ENCODE measurements at places on chromosomes 3 and 15.

DNA sequence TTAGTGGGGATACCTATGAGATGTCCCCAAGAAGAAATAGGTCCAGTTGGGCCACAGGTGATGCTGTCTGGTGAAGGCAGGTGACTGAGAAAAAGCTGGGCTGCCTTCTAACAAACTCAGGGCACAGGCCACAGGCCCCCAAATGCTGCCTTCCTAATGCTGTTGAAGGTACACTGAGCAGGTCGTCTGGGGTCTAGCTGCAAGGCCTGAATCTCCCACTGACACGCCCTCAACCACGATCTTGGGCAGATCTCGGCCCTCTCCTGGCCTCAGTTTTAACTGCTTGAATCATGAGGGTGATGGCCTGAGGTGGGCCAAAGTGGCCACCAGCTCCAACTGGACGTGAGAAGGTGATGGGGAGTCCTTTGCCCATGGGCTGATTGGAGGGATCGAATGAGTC, 2.1 kb upstream of the ACSBG1 start:
- DNase-seq: no peak

DNA sequence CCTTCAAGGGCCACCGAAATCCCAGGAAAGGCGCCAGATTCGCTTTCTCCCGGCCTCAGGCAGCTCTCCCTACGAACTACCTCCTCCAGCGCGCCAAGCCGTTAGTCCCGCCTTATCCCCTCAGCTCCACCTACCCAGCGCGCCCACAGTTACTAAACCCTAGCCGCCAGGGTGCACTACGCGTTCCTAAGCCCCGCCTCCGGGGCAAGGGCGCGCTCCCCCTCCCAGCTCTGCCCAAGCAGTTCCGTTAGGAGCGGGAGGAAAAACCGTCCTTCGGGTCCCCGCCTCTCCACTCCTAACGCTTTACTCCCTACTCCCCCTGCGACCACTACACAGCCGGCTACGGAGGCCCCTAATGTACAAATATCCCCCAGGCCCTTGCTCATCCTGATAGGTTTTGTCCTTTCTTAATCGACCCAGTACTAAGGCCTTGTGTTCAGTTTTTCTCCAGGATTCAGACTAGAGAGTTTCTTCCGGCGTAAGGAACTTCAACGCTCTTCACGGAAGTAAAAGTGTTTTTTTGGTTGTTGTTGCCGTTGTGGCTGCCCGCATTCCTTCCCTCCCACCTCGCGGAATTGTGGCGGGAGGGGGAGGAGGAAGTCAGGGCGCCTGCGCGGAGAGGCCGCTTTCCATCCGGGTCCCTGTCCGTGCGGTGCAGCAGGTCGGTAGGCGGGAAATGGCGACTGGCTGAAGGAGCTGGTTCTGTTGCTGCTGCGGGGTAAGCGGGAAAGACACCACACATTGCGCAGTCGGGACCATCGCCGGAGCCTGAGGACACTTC, at the start of gene CTDSPL2:
Gene CTDSPL2, plus strand, starts transcription at position 655 of the 781 bp plus-strand sequence. CDS start 31,386 bp downstream, outside the sequence.
- peak; percentile 98 for DNase-seq

DNA sequence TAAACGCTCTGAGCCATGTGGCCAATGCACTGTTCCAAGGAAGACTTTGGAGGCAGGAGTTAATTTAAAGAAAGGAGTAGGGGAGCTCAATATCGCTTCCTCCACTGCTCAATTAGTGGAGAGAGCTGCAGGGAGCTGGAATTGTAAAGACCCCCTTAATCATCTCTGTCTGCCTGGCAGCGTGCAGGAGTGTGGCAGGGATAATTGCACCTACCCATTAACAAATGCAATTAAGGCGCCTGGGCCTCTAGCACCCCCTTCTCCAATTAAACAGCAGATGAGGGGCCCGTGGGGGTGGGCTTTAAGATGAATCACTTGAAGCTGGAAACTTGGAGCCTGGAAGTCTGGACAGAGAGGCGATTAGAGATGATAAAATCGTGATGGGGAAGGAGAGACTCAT, 61.7 kb upstream of the GLCE start:
- DNase-seq: no peak

DNA sequence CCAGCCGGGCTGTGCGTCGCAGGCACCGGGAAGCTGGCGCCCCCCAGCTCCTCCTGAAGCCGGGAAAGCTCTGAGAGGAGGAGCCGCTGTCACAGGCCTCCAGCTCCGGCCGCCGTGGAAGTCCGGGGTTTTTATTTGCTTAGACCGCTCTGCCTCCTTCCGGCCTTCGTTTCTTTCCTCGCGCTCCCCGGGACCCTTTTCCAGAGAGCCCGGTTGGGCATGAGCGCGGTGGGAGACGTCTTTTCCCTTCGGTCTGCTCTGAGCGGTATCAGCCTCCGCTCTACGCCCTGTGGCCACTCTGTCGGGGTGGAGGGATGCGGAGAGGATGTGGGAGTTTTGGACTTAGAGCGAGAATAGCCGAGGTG, 559 bp downstream of the SENP5 start:
- DNase-seq: peak; percentile 11

DNA sequence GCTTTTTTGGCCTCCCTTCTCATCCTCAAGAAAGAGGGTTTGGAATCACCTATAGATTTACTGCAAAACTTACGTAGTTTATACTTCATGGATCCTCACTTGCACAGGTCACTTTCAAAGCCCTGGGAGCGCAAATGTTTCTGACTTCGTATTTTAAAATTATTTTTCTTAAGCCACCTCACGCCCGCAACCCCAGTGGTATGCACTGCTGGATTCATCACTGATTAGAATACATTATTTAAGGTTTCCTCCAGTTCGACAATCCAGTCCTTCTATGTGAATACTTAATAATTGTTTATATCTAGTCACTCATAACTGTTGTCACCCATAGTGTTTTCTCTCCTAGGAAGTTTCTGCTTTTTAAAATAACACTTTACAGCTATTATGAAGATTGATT, 339.9 kb downstream of the CHL1 start:
- DNase-seq: no peak

DNA sequence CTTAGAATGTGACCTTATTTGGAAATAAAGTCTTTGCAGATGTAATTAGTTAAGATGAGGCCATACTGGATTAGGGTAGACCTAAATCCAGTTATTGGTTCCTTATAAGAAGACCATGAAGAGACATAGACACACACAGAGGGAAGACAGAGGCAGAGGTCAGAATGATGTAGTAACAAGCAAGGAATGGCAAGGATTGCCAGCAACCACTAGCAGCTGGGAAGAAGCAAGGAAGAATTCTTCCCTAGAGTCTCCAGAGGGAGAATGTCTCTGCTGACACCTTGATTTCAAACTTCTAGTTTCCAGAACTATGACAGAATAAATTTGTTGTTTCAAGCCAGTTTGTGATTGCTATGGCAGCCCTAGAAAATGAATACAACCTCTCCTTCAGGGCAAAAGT, 116.7 kb downstream of the WDR76 start:
- no peak for DNase-seq

- no peak for DNase-seq
Measured at GRCh38 chr15:71760852-71761251, 49.5 kb upstream of the NR2E3 start.

GRCh38 chr3:75325716-75326115, 338.4 kb upstream of the FRG2C start:
- no peak for DNase-seq

- DNase-seq: no peak
Measured at GRCh38 chr3:65552434-65552833, 486.3 kb downstream of the MAGI1 start.

DNA sequence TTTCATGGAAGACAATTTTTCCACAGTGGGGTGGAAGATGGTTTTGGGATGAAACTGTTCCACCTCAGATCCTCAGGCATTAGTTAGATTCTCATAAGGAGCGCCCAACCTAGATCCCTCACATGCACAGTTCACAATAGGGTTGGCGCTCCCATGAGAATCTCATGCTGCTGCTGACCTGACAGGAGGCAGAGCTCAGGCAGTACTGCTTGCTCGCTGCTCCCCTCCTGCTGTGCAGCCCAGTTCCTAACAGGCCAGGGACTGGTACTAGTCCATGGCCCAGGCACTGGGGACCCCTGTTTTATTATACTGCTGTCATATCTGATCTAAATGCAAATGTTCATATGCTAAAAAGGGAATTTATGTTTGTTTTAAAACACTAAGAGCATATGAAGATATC, 9.8 kb upstream of the GRK7 start:
- DNase-seq: no peak

GRCh38 chr3:170159933-170160332, 21.6 kb downstream of the PHC3 start:
- DNase-seq: no peak

DNA sequence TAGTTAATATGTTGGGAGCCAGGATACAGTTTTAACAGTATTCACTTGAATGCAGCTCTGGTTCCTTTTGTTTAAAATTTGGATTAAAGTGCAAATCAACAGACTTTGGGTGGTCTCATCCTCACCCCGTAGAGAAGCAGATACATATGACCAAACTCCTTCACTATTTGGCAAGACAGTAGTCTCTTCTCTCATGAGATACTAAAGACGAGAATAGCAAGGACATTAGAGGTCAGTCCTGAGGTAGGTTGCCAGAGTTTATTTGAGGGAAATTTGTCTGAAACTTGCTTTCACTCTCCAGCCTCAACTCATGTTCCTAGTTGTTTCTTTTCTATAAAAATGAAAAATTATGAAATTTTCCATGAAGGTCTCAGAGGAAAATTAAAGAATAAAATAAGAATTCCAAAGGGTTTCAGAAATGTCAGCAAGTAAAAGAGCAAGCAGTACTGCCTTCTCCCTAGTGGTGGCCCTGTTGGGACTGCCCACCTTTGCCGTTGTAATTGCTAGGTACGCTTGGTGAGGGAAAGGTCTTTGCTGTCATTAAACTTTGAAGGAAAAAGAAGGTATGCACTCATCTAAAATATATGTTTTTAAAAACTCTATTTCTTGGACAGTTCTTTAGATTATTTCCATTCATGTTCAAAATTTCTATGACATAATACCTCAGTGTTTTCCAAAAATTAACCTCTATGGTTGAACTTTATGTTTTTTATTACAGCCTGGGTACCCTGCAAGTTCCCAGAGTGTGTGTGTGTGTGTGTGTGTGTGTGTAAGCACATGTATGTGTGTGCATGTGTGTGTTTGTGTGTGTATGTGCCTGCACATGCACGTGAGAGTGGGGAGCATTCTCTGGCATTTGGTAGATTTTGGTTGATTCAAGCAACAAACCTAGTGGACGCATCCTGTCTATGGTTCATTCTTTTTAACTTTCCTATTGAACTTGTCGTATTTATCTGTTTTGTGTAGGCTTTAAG, 111.4 kb downstream of the CMSS1 start:
- no peak for DNase-seq

- no peak for DNase-seq
Measured at GRCh38 chr3:149015393-149015792, 24.1 kb downstream of the GYG1 start.

DNA sequence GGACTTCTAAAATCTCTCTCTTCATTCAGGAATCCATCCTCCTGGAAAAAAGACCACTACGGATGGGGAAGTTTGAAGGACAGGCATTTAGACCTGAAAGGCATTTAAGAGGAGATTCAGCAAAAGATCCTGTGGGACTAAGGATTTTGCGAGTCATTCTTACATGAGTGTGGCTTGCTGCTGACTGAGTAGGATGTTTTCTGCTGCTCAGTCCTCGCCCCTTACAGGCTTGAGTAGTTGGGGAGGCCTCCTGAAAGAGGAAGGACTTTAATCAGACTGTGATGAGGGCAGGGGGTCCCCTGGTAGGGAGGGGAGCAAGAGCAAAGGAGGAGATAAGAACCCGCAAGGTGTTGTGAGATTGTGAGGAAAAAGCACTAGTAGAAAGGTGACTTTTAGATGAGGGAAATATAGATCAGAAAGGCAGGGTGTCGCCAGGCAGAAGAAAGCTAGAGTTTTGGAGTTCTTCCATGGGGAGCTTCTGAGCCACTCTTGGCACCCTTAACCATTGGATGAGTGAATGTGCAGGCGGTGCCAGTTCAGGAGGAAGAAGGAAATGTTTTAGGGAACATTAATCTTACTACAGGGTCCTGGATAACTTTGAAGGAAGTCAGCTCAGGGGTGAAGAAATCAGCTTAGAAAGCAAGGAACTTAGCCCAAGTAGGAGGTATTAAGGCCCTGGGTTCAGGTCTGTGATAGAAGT, 171.1 kb downstream of the RORA start:
- no peak for DNase-seq

- DNase-seq: no peak
Measured at GRCh38 chr3:156610154-156610553, 55.2 kb upstream of the SSR3 start.

DNA sequence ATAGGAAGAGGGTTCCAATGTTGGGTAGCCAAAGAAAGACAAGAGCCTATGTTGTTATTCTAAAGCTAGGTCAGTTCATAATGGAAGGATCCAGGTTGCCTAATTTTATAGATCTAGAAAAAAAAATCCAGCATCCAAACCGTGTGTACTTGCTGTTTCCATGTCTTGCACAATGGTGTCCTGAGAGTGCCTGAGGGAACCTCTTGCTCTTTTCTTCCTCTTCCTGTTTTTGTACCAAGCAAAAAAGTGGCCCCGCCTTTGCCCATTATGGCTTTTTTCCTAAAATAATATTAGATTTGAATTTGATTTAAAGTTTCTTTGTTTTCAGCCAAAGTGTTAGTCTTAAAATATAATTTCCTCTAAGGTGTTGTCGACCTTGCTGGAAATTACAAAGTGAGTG, 224.4 kb downstream of the RYR3 start:
- no peak for DNase-seq

DNA sequence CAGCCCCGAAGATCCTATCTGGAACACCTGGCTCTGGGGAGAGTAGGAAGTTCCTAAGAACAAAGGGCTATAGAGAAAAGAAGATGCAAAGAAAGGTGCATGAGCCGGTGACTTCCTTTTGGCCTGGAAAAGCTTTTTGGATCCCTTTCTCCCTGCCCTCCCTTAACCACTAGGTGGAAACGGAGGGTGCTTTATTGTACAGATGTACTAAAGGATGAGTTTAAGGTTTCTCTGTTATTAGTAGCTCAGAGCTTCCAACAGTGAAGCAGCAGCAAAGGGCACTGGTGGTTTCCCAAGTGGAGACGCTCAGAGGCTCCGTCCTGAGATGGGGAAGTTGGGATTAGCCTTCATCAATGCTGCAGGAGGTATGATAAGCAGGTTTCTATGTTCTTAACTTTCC, 5.9 kb upstream of the ADGRG7 start:
- DNase-seq: no peak

DNA sequence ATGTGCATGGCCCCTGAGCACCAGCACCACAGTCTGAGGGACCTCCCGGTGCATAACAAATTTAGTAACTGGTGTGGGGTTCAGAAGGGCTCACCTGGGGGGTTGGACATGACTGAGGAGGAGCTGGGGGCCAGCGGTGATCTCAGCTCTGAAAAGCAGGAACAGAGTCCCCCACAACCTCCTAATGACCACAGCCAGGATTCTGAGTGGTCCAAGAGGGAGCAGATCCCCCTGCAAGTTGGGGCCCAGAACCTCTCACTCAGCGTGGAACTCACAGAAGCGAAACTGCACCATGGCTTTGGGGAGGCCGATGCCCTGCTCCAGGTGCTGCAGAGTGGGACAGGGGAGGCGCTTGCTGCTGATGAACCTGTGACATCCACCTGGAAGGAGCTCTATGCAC, 43.0 kb downstream of the CDAN1 start:
- DNase-seq: no peak

GRCh38 chr3:64616953-64617352, 70.8 kb downstream of the ADAMTS9 start:
- DNase-seq: no peak
